Endothelial cell of umbilical vein (primary cell): ENCODE measurements at places on chromosomes 12 and 14. TPM values are rescaled to one million over a fixed set of nuclear protein-coding genes. Genes with fewer than 3 reads are reported as not detected.

The NGB gene
- total RNA-seq = not detected in 2 replicates

- DNase-seq = no peak
Measured at GRCh38 chr12:131242741-131243496, 289.2 kb downstream of the ADGRD1 start.

DNA sequence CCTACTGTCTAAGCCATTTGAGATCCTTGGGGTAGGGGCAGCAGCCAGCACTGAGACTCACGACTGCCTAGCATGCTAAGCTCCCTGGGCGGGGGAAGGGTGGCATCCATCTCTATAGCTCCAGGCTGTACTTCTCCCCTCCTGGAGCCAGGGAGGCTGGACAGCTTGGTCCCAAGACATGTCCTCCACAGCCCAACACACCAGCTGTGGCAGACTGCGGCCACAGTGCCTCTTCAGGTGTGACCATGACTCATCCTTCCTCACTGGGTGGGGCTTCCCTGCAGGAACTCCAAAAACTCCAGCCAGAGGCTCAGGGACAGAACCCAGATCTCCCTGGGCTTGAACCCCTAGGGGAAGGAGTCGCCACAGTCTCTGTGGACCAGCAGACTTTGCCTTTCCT is 193.9 kb downstream of the GPHN start:
- DNase-seq = no peak

DNA sequence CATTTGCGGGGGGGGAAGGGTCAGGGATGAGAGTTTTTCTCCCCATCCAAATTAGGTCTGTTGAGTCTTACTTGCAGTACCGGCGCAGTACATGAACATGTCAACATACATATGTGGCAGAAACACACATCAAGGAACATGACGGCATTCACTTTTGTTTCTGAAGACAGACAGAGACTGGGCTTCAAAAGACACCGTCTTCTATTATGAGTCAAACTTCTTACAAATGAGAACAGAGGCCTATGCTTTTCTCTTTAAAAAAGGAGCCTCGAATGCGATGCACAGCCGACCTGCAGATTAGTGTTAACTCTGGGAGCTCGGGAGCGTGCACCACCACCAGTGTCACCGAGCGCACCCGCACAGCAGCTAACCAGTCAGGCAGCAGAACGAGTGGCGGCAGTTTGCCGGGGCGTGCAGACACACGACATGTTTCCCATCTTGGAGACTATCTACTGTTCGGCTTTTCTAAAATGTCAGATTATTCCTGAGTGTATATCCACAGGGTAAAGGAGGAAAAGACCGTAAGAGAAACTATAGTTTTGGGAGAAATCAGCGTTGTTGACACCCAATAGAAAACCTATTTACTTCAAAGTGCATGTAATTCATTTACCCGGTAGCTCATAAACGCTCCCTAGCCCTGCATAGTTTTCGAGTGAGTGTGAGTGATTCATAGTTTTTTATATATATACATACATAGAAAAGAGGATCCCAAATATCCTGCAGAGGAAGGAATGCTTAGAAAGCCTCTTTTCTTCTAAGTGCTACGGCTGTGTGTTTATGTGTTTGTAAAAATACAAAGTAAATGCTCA is 33.0 kb downstream of the UBR7 start:
- no peak for DNase-seq

DNA sequence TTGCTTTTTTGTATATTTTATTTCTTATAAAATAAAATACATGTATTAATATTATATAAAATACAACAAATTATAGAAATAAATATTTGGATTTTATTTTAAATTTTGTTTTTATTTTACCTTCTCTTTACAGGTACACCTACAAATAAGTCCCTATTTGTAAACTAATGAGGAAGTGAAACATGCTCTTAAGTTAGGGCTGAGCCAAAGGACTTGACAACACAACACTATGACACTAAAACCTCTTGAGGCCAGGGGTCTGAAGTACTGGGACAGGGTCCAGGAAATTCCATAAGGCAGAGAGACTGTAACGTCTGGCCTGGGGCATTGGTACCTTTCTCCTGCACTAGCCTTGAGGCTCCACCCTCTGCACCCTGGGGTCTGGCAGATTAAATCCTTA is 293.2 kb downstream of the FOXN3 start:
- no peak for DNase-seq

GRCh38 chr14:31560759-31561154 is 447 bp upstream of the NUBPL start:
- no peak for DNase-seq
